ENCODE measurements at places on chromosomes 16 and 17.

GRCh38 chr17:2545393-2545792 is 33.7 kb upstream of the METTL16 start:
- no peaks in the 10 kb centered on the region for H3K36me3 ChIP-seq
- DNase-seq: no peak
- H3K27me3 ChIP-seq: peaks cover 27% of the 10 kb centered on the region
- peak overlapping the region; percentile 13 for H3K27ac ChIP-seq

GRCh38 chr17:28029044-28029443 is 13.4 kb upstream of the NLK start:
- H3K27me3 ChIP-seq: peaks cover 7% of the 10 kb centered on the region
- H3K4me1 ChIP-seq: no peaks in the 10 kb centered on the region
- no peak for DNase-seq

DNA sequence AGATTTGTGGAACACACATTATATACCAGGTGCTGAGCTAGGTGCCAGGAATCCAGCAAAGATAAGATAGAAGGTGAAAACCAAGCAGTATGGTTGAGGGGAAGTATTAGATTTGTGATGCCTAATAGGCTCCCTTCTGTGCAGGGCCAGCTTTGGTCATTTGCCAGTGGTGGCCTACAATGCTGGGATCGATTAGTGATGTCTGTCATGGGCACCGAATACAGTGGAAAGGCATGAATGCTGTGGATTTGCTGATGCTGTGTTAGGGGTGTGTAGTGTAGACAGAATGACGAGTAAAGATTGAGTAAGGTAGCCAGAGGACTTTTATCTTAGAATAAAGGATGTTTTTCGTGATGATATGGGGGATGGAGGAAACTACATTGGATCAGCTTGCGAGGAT is 48.9 kb downstream of the SNX29 start:
- peaks cover 8% of the 10 kb centered on the region for H3K4me1 ChIP-seq
- no peaks in the 10 kb centered on the region for H3K27me3 ChIP-seq
- H3K27ac ChIP-seq: no peak overlapping the region
- H3K4me3 ChIP-seq: no peak overlapping the region
- H3K36me3 ChIP-seq: peaks cover 5% of the 10 kb centered on the region

DNA sequence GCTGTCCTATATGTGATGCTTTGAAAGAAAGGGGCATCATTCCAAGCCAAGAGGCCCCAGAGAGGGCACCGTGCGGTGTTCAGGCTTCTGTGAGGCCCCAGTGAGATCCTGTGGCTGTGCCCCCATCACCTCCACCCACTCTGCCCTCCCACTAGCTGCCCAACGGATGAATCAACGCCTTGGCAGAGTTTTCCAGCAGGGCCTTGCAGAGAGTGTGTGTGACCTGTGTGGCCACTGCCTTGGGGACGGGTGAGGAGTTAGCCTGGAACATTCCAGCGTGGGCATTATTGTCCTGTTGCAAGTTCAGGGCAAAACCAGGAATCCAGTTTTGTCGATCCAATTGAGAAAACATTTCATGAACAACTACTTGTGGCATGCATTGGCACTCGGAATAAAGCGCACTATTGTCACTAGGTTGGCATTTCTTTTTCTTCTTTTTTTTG is 53.7 kb downstream of the SF3B3 start:
- no peaks in the 10 kb centered on the region for H3K27me3 ChIP-seq
- H3K27ac ChIP-seq: peak overlapping the region; percentile 73
- H3K4me3 ChIP-seq: no peak overlapping the region
- no peak for DNase-seq
- no peaks in the 10 kb centered on the region for H3K4me1 ChIP-seq
- H3K36me3 ChIP-seq: peaks cover 30% of the 10 kb centered on the region

- no peak overlapping the region for H3K27ac ChIP-seq
- H3K4me1 ChIP-seq: peaks cover 14% of the 10 kb centered on the region
- H3K4me3 ChIP-seq: no peak overlapping the region
Observed at GRCh38 chr16:80989801-80990200, 16.9 kb downstream of the CMC2 start.

DNA sequence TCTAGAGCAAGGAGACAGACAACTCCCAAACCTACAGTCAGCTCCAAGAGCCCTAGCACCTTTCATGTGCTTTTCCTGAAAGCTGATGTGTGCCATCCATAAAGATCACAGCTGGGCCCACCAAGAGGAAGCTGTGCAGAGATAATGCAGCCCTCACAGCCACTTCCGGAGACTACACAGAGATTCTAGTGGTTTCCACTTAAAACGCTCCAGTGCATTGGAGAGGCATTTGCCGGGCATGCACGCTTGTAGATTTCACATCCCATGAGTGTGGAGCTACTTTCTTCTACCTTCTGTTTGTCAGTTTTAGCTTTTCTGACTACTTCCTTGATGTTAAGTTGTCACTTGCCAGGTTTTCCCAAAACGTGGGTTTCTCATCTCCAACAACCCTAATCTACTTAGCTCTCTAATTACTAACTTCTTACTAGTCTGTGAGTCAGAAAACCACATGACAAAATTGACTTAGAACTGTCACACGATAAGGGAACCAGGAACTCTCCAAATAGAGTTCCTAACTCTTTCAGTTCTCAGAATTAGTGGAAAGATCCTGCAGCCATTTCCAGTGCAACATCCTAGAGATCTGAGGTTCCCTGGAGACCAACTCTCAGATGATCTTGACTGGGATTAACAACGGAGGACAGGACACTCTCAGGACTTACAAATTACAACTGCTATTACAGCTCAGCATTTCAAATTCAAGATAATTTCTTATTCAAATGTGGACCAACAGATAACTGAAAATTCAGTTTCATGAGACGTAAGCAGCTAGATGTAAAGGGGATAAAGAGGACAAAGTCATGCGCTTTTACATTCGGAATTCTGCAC is 28.6 kb downstream of the PMP22 start:
- no peak for DNase-seq
- no peak overlapping the region for H3K4me3 ChIP-seq
- H3K4me1 ChIP-seq: peaks cover 7% of the 10 kb centered on the region
- no peak overlapping the region for H3K27ac ChIP-seq
- peaks cover 39% of the 10 kb centered on the region for H3K27me3 ChIP-seq
- H3K36me3 ChIP-seq: no peaks in the 10 kb centered on the region

DNA sequence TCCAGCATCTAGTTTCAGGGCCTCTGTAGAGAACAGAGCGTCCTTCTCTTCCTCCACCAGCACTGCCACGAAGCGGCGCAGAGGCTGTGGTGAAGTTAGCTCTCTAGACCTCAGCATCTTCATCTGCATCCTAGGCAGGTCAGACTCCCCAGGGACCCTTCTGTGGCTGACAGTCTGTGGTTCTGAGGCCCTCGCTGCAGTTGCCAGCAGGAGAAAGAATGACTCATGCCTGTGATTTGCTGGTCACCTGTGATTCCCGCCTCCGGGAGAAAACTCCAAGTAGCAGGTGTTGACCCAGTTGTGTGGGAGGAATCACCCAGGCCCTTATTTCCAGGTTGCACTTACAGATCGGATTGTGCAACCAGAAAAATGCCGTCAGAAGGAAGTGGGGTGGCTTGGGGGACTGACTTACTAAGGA is 117.3 kb upstream of the CACNG5 start:
- no peak overlapping the region for H3K27ac ChIP-seq
- H3K4me1 ChIP-seq: peaks cover 31% of the 10 kb centered on the region
- H3K36me3 ChIP-seq: peaks cover 6% of the 10 kb centered on the region

DNA sequence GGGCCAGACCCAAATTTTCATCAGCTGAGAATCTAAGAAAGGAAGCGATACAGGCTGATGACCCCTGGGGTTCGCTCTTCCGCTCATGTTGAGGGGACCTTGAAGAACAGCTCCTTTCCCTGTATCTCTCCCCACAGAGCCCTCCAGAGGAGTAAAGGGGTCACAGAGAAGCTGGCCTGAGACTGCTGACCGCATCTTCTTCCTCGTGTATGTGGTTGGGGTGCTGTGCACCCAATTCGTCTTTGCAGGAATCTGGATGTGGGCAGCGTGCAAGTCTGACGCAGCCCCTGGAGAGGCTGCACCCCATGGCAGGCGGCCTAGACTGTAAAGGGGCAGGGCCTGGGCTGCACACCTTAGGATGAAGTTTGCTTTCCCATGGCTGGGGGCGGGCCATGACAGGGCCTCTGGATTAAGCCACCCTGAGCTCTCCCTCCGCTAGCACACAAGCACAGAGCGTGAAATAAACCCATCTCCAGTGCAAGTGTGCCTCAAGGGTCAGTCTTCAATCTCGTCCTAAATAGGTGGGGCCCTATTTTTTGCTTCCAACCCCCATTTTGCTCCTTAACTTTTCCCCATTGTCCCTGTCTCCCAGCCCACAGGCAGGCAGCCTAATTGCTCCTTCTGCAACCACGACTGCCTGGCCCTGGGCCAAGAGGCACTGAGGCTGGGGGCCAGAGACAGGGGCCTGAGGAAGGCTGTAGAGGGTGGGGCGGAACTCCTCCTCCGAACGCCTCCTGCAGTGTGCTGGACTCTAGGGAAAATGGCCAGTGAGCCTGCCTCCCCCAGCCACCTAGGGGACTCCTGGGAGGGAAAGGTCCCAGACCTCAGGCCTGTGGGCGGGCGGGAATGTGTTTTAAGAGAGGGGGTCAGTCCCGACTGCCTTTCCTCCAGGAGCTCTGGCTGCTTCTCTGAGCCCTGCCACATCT is 3.6 kb downstream of the ZACN start:
- H3K27me3 ChIP-seq: no peaks in the 10 kb centered on the region
- no peak overlapping the region for H3K27ac ChIP-seq
- peaks cover 8% of the 10 kb centered on the region for H3K36me3 ChIP-seq
- no peak overlapping the region for H3K4me3 ChIP-seq

DNA sequence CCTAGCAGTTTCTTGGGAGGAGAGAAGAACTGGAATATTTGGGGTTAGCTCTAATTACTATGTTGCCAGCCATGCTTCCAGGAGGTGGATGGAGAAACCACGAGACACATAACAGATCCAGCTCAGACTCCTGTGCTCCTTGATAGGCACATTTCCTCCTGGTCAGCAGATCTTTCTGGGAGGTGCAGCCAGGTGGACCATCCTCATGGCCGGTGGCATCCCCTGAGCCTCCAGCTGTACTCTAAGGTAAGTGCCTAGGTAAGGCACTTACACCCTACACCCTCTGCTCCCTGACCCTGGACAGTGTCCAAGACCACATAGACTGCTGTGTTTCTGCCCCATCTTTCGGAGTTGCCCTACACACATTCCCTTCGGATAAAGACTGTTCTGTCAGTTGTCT is 27.1 kb upstream of the N4BP1 start:
- no peaks in the 10 kb centered on the region for H3K4me1 ChIP-seq
- no peak overlapping the region for H3K27ac ChIP-seq
- H3K36me3 ChIP-seq: no peaks in the 10 kb centered on the region

DNA sequence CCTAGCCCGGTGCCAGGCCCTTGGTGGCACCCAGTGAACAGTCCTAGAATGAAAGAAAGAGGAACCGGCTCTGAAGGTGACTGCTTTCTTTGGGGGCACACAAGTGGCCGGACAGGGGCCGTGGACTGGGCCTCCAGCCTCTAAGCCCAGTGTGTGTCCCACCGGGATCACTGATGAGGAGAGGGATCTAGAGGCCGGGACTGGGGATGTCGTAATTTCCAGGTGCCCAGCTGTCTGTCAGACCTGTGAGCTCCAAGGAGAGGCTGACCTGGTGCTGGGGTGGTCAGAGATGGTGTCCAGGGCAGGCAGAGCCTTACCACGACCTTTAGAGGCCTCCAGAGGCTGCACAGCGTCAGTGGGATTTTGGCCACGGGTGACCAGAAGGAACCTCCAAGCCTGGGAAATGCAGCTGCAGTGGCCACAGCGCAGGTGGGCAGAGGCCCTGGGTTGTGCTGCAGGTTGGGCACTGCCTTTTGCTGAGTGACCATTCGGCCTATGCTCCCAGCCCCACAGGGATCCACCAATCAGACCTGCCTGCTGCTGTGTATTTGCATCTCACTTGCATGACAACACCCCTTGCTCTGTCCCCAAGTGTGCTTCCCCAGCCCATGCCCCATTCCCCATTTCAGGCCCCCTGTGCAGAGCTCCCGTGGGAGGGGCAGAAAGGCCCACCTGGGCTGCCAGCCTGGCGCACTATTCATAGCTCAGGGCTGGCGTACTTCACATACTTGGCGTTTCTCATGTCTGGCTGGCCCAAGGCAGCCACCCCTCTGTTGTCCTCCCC is 12.5 kb downstream of the ARHGAP23 start:
- no peak overlapping the region for H3K4me3 ChIP-seq
- H3K27ac ChIP-seq: no peak overlapping the region
- DNase-seq: no peak
- H3K4me1 ChIP-seq: peaks cover 4% of the 10 kb centered on the region
- H3K27me3 ChIP-seq: peaks cover 39% of the 10 kb centered on the region

DNA sequence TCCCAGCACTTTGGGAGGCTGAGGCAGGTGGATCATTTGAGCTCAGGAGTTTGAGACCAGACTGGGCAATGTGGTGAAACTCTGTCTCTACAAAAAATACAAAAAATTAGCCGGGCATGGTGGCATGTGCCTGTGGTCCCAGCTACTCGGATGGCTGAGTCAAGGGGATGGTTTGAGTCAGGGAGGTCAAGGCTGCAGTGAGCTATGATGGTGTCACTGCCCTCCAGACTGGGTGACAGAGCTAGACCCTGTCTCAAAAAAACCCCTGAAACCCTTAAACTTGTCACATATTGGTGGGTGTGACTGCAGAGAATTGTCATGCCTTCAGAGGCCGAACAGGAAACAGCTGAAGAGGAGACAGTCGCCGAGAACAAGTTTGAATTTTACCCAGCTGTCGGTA is 13.4 kb downstream of the RPTOR start:
- no peak for DNase-seq
- no peak overlapping the region for H3K4me3 ChIP-seq
- H3K27me3 ChIP-seq: no peaks in the 10 kb centered on the region
- H3K36me3 ChIP-seq: peaks cover 9% of the 10 kb centered on the region

- H3K4me1 ChIP-seq: peaks cover 22% of the 10 kb centered on the region
- DNase-seq: no peak
- H3K27me3 ChIP-seq: peaks cover 95% of the 10 kb centered on the region
- peak overlapping the region; percentile 0 for H3K4me3 ChIP-seq
- H3K27ac ChIP-seq: no peak overlapping the region
- H3K36me3 ChIP-seq: peaks cover 12% of the 10 kb centered on the region
Observed at GRCh38 chr17:48732688-48733629, 4.4 kb upstream of the HOXB13 start.

DNA sequence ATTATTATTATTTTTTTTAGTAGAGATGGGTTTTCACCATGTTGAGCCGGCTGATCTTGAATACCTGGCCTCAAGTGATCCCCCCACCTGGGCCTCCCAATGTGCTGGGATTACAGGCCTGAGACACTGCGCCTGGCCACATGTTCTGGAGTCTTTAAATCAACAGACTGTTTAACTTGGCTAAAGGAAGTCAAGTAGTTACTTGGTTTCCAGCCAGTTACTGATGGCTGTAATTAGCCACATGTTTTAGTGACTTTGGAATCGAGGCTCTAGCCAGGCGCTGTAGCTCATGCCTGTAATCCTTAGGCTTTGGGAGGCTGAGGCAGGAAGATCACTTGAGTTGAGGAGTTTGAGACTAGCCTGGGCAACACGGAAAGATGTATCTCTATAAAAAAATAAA is 699.2 kb upstream of the RBFOX1 start:
- no peak overlapping the region for H3K4me3 ChIP-seq
- H3K27me3 ChIP-seq: no peaks in the 10 kb centered on the region
- H3K4me1 ChIP-seq: no peaks in the 10 kb centered on the region
- H3K27ac ChIP-seq: no peak overlapping the region
